ENCODE measurements at places on chromosomes 1 and 21. TPM values are rescaled to one million over a fixed set of nuclear protein-coding genes. Genes with fewer than 3 reads are reported as not detected.

- DNase-seq = no peak
These were observed 2.6 kb downstream of the ZBTB48 start for GRCh38 chr1:6582370-6582769.

- no peak for DNase-seq
These were observed 65.9 kb downstream of the LAMC1 start for GRCh38 chr1:183089025-183089639.

- DNase-seq = no peak
These were observed 113.1 kb upstream of the GRIK3 start for GRCh38 chr1:37147392-37147831.

- no peak for DNase-seq
These were observed 7.4 kb upstream of the B3GALNT2 start for GRCh38 chr1:235511470-235512240.

GRCh38 chr1:58443986-58444868, 102.3 kb downstream of the OMA1 start:
- DNase-seq = no peak

DNA sequence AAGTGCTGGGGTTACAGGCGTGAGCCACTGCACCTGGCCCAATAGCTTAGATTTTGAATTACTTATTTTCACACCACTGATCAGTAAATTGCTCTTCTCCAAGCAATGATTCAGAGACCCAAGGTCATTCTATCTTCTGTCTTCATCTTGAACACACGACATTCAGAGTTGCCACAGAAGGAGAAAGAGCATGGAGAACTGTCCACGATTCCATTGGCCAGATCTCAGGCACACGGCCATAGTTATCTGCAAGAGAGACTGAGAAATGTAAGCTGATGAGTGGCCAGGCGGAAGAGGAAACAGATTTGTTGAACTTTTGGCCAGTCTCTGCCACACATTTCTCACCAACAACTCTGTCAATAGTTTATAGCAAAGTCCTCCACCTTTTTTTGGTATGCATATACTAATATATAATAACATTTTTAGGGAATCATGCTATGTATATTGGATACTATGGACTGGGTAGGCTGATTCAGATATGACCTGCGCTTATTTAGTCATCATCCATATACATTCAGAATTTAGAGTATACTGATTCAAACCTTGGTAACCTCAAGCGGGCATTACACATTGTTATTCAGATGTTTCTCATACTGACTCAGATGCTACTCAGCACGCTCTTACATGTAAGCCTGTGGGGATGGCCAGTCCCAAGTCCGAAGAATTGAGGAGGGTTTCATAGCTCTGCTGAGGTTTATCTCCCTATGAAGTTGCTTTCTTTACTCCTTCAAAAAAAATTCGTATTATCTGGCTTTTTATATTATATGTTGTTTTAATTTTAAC, 25.5 kb upstream of the CAP1 start:
- no peak for DNase-seq

GRCh38 chr1:11730429-11730891, 5.5 kb upstream of the AGTRAP start:
- DNase-seq = no peak

- no peak for DNase-seq
These were observed 114.1 kb downstream of the UCK2 start for GRCh38 chr1:165941531-165941930.

DNA sequence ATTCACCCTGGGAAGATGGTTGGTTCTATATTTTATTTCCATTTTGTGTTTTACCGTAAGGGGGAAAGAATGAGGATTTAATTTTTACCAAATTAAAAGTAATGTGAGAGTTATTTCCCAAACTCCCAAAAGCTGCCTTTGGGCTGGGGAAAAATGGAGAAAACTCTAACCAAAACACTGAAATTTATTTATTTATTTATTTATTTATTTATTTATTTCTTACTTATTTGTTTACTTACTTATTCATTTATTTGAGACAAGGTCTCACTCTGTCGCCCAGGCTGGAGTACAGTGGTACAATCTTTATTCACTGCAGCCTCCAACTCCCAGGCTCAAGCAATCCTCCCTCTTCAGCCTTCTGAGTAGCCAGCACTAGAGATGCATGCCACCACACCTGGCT, 38.0 kb upstream of the ZBTB18 start:
- DNase-seq = no peak

Gene PADI1
- total RNA-seq = not detected

All from upper lobe of left lung (tissue), 6 donors.